ENCODE measurements at places on chromosomes 5 and 9.

GRCh38 chr9:127545196-127546124 is 66.6 kb upstream of the STXBP1 start:
- no peak for DNase-seq

DNA sequence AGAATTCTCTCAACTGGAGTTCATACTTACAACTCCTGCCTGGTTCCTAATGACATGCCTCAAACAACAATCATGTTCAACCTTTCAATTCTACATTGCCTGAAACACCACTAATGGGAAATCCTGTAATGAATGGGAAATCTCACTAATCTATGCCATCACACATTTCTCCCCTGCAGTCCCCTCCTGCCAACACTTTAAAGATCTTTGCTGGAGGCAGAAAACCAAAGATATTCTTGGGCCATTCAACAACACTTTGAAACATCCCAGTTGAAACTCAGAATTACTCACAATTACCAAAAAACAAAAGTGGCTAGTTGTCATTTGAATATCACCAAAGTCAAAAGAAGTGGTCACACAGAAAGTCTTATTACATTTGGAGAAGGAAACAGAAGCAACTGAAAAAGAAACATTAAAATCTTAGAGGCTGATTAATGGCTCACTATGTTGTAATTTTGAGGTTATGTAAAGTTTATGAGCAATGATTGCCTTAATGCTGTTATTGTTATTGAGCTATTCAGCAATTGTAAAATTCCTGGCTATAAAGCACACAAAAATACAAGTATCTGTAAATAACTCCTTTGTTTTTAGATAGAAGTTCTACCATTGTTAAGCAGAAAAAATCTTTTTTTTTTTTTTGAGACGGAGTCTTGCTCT is 313.4 kb upstream of the SLC30A5 start:
- DNase-seq, result no peak

DNA sequence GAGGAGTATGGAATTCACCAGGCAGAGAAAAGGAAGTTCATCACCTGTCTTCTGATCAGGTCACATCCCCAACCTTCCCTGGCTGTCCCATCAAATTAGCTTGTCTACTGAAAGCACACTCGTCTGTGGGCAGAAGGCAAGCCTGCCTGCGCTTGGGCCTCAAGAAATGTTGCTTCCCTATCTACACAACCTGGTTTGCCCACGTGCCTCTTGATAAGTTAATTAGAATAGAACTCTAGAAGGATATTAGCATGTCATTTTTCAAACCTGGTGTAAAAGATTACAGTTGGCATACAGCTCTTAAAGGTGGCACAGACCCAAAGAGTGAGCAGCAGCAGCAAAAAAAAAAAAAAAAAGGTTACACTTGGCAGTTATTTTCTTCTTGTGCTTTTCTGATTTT is 5.1 kb downstream of the TTC23L start:
- DNase-seq, result no peak

- no peak for DNase-seq
Observed at GRCh38 chr9:8750639-8751051, 951.1 kb upstream of the DMAC1 start.

GRCh38 chr5:160435532-160435931 is 13.9 kb downstream of the PTTG1 start:
- no peak for DNase-seq

DNA sequence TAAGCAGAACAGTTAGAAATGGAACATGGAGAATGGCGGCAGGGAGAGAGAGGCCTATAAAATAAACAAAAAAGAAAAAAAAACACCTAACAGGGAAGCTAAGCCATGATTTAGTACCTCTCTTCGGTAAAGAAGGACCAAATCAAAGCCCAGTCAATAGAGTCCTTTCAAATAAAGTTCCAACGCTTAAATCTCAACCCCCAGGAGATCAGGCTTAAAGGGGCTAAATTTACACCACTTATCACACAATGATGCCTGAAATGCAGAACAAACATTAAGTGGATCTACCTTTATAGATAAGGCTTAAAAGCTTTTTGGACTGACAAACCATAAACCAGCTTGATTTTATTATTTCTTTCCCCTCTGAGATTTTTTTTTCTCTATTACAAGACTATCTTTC is 66.3 kb downstream of the PRELID2 start:
- DNase-seq, result no peak

- DNase-seq, result no peak
Observed at GRCh38 chr9:20382460-20383071, 239.7 kb downstream of the MLLT3 start.

GRCh38 chr9:128625391-128626146 is 31.1 kb downstream of the DYNC2I2 start:
- DNase-seq, result no peak

GRCh38 chr5:56669534-56670483 is 145.5 kb upstream of the MAP3K1 start:
- peak; percentile 72 for DNase-seq

- no peak for DNase-seq
Observed at GRCh38 chr9:113155911-113156588, 5.2 kb downstream of the SLC31A2 start.

- DNase-seq, result no peak
Observed at GRCh38 chr5:97383996-97384395, 200.9 kb upstream of the RIOK2 start.

GRCh38 chr9:16625811-16626210 is 244.7 kb downstream of the BNC2 start:
- DNase-seq, result no peak

DNA sequence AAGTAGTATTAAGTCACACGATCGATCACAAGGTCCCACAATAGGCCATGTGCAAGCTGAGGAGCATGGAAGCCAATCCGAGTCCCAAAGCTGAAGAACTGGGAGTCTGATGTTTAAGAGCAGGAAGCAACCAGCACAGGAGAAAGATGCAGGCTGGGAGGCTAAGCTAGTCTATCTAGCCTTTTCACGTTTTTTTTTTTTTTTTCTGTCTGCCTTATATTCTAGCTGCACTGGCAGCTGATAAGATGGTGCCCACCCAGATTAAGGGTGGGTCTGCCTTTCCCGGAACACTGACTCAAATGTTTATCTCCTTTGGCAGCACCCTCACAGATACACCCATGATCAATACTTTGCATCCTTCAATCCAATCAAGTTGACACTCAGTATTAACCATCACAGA is 6.5 kb downstream of the PPIP5K2 start:
- DNase-seq, result no peak

GRCh38 chr5:9903801-9904200 is 273.6 kb upstream of the TAS2R1 start:
- no peak for DNase-seq

DNA sequence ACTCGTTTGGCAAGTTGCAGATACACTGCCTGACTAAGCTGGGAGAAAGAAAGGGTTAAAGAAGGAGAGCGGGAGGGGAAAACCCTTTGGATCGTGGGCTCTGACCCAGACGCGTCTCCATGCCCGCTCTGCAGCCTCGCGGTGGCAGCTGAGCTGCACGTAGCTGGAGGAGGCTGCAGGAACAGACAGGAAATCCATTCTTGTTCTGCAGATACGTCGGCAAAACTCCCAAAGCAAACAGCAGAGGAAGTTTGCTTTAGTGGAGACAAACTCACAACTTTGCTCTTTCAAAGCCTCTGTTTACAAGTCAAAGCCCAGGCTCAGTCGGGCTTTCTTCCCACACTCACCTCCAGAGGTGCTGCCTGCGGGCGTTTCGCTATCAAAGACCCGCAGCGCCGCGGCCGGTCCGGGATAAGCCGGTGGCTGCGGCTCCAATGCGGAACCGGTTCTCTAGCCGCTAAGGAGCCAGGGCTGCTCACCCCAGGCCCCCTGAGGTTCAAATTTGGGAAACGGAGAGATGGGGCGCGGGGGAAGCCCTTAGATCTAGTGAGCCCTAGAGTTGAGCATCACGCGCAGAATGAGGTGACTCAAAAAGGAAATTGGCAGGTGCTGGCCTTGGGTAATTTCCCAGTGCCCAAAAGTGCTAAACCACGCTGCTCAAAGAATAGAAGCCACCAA is 60.7 kb downstream of the MAT2B start:
- DNase-seq, result peak; percentile 8

GRCh38 chr5:156685481-156685880 is 164.6 kb upstream of the PPP1R2B start:
- DNase-seq, result no peak

- no peak for DNase-seq
Observed at GRCh38 chr9:8686516-8686915, 886.9 kb upstream of the DMAC1 start.

- peak; percentile 74 for DNase-seq
Observed at GRCh38 chr9:129495620-129496472, 125.1 kb downstream of the C9orf50 start.

- no peak for DNase-seq
Observed at GRCh38 chr9:15856591-15856990, 303.7 kb downstream of the CCDC171 start.

GRCh38 chr5:177134697-177135225 is 1.2 kb downstream of the NSD1 start:
- DNase-seq, result peak; percentile 23

DNA sequence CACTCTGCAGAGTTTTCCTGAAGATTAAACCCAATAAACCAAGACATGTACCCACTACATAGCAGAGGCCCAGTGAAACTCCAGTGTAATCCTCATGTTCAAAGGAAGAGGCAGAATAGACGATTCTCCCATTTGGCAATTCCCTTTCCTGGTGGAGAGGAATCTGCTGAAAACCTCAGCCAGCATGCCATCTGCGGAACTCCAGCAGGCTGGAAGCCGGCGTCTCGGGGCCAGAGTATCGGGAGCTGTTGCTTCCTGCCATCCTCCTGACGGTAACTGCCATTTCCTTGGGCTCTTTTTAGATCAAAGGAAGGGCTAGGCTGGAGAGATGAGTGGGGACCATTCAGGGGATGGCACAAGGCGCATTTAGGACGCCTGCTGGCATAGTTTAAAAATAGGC is 20.5 kb downstream of the NEURL1B start:
- DNase-seq, result no peak

GRCh38 chr9:25543806-25544205 is 134.4 kb downstream of the TUSC1 start:
- DNase-seq, result no peak

GRCh38 chr9:15635752-15636151 is 82.9 kb downstream of the CCDC171 start:
- no peak for DNase-seq

DNA sequence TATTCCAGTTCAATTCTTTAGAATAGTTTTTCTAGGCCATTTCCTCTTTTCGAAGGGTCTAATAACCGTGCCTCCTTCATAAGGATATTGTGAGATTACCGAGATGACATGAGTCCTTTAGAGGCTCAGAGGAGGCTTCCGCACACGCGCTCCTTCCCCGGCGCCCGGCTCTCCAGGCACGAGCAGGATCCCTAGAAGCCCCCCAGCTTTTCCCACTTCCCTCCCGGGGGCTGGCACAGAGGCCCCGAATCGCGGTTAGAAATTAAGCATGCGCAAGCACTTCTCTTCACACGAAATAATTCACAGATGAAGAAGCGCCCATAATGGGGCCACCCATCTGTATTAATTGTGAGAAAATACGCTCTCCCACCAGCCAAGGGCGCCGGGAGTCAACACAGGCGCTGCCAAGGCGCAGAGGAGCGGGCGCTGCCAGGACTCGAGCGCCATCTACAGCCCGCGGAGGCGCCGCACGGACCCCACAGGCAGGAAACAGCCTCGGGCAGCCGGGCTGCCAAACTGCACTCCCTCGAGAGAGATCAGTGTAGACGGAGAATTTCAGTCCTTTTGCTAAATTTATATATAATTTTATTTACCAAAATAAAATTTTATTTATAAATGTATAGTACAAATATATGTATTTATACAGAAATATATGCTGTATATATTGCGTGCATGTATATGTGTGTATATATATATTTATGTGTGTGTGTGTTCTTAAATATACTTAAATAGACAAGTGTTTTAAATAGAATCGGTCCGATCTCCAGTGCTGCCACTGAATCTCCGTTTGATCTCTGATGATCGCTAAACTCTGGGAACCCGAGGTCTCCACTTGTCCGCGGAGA is 258.1 kb upstream of the NFIL3 start:
- no peak for DNase-seq

- no peak for DNase-seq
Observed at GRCh38 chr5:143166661-143167420, 236.6 kb downstream of the NR3C1 start.

- no peak for DNase-seq
Observed at GRCh38 chr9:134965851-134966250, 48.1 kb upstream of the FCN1 start.

- DNase-seq, result no peak
Observed at GRCh38 chr5:9269014-9269413, 276.9 kb downstream of the SEMA5A start.

- no peak for DNase-seq
Observed at GRCh38 chr9:36791222-36791950, 218.7 kb downstream of the MELK start.

DNA sequence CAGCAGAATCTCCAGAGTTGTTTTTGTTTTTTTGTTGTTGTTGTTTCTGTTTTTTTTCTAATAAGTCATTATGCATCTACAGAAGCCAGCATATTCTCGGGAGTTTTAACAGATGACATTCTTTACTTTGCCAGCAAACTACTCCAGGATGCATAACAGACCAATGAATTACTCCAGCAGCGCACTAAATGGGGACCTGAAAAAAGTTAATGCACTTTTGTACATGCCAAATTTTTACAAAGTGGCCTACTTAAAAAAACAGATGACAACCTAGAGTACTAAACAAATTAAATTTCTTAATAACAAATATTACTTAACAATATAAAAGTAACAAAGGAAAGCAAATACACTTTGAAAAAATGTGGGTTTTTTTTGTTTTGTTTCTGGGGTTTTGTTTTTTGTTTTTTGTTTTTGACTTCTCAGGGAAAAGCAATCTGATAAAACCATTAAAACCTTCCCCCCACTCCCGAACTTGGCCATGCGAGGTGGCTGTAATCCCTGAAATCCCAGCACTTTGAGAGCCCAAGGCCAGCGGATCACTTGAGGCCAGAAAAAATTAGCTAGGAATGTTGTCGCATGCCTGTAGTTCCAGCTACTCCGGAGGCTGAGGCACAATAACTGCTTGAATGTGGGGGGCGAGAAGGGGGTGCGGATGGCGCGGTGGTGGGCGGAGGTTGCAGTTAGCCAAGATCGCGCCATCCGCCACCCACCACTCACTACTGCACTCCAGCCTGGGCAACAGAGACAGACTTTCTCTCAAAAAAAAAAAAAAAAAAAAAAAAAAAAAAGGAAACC is 352.4 kb downstream of the CETN3 start:
- DNase-seq, result no peak

GRCh38 chr9:134585021-134585561 is 56.5 kb upstream of the COL5A1 start:
- DNase-seq, result no peak

- peak; percentile 62 for DNase-seq
Observed at GRCh38 chr9:80699511-80699998, 989.8 kb downstream of the TLE1 start.

DNA sequence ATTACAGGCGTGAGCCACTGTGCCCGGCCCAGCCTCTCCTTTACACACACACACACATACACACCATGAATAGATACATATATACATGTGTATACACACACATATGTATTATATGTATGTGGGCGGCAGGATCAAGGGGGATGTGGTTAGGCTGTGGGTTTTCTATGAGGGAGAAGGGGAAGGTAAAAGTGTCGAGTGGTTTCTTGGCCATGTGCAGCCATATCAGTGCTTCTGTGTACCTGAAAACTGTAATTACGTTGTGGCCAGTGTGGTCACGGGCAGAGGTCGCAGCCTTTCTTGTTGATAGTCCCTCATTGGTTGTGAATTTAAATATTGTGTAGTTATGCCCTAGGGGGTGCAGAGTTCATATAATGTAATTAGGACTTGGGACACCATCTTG is 16.5 kb downstream of the CDK20 start:
- no peak for DNase-seq

- no peak for DNase-seq
Observed at GRCh38 chr5:67510204-67510603, 313.6 kb upstream of the CD180 start.
